Inflammatory macrophage treated with lipopolysaccharide for 4 hours (primary cell): ENCODE measurements at places on chromosomes 11 and 22.

- DNase-seq = peak; percentile 35
These were observed 13.9 kb downstream of the STX3 start for GRCh38 chr11:59769111-59769510.

GRCh38 chr11:18768472-18768901 lies 23.1 kb downstream of the PTPN5 start:
- DNase-seq = peak; percentile 70

GRCh38 chr22:43226377-43227238 lies 39.7 kb upstream of the TTLL12 start:
- DNase-seq = no peak

DNA sequence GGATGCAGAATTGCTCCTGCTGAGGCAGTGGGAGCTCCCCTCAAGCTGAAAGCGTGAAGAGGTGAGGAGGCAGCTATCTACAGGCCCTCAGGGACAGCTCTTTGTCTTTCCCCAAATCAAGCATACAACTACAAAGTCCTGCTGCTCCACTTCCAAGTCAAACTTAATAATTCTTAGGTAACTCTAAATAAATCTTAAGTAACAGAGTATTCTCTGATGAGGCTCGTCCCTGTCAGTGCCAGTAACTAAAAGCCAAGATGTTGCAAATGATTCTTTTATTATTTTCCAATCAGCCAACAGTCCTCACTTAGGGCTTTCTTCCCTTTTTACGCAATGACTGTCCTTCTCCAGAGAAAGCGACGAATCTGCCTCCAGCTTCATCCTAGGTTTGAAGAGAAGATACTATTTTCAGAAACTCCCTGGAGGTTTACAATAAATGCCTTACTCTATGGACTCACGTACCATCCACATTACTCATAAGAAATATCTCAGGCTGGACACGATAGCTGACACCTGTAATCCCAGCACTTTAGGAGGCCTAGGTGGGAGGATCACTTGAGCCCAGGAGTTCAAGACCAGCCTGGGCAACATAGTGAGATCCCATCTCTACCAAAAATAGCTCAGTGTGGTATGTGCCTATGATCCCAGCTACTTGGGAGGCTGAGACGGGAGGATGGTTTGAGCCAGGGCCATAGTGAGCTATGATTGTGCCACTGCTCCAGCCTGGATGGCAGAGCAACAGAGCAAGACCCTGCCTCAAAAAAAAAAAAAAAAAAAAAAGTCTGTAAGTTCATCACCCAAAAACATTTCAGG lies 3.1 kb upstream of the C22orf39 start:
- no peak for DNase-seq

- peak; percentile 73 for DNase-seq
These were observed 55.9 kb downstream of the BMAL1 start for GRCh38 chr11:13333456-13333957.

DNA sequence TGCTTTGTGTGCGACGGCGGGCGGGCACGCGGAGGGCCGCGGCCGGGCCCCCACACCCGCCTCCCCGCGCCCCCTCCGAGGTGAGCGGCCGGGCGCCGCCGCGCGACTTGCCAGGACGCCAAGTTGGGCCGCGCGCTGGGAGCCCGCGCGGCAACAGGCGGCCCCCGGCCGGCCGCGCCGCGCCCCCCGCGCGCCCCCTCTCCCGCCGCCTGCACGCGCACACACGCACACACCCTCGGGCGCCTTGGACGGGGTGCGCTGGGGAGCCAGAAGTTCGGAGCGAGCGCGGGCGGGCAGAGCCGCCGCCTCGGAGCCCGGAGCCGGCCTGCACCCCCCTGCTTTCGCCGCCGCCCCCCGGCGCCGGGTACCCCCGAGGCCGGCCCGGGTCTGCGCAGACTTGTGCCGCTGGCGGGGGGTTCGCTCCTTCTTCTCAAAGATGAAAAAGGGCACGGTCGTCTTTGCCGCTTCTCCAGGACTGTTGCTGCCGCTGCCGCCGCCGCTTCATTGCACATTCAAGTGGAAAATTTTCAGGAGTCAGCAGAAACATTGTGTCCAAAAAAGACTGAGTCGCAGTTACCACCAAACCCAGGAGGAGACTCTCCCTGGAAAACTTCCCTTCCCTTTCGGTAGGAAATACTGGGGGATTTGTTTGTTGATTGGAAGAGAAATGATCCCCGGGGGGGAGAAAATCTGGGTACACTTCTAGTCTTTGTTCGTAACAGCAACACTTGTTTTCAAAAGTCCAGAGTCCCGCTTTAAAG lies 895 bp downstream of the TEAD1 start:
- DNase-seq = no peak

GRCh38 chr11:60265373-60266214 lies 14.9 kb upstream of the MS4A4A start:
- peak; percentile 64 for DNase-seq

DNA sequence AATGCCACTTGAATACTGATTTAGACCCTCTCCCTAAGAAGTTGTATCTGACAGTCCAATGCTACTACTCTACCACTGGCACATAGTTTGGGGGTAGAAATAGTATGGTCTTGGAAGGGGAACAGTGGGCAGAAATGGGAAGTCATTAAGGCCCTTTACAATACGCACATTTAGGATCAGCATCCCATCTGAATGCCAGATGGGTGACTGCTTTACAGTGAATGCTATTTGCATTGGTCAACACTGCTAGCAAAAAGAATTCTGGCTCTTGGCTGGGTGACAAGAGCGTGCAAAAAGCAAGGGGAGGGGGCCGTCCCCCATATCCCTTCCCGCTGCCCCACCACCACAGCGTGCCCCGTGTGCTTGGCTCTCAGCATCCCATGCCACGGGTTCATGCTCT lies 104.7 kb upstream of the BID start:
- DNase-seq = no peak

DNA sequence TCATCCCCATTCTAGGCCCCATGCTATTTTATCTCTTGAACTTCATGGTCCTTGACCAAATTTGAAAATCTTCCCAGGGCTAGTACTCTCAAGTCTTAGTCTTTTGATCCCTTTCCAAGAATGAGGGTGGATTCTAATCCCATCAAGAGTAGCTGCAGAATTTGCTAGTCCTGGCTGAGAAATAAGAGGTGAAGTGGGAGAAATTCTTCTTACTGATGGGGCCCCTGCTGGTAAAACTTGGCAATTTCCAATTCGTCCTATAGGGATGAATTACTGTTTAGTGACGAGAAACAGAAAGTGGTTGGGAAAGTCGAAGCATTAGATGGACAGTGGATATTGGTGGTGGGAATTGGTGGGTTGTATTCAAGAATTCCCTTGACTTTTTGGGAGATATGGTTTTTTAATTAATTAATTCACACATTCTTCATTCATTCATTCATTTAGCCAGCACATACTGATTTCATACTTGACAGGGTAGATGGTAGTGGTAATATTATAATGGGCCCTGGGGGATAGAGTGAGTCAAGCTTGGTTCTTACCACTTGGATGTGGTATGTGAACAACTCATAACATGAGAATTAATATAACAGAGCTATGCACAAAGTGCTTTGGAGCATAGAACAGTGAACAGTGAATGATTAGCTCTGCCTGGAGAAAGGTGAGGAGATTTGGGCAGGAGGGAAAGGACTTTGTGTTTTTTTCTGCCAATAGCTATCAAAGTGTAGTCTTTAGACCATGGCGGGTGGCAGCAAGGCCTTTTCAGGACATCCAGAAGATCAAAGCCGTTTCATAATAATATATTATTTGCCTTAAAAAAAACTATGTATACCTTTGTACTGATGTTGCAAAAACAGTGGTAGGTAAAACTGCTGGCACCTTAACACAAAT lies 103.8 kb downstream of the STIM1 start:
- DNase-seq = peak; percentile 27

- DNase-seq = no peak
These were observed 49.5 kb upstream of the SMIM38 start for GRCh38 chr11:69106031-69106811.

- peak; percentile 64 for DNase-seq
These were observed 8.7 kb upstream of the MS4A4E start for GRCh38 chr11:60251485-60252212.

GRCh38 chr11:87260811-87261210 lies 223.1 kb downstream of the TMEM135 start:
- DNase-seq = no peak

- DNase-seq = peak; percentile 2
These were observed 323.7 kb downstream of the LUZP2 start for GRCh38 chr11:24820541-24820940.

DNA sequence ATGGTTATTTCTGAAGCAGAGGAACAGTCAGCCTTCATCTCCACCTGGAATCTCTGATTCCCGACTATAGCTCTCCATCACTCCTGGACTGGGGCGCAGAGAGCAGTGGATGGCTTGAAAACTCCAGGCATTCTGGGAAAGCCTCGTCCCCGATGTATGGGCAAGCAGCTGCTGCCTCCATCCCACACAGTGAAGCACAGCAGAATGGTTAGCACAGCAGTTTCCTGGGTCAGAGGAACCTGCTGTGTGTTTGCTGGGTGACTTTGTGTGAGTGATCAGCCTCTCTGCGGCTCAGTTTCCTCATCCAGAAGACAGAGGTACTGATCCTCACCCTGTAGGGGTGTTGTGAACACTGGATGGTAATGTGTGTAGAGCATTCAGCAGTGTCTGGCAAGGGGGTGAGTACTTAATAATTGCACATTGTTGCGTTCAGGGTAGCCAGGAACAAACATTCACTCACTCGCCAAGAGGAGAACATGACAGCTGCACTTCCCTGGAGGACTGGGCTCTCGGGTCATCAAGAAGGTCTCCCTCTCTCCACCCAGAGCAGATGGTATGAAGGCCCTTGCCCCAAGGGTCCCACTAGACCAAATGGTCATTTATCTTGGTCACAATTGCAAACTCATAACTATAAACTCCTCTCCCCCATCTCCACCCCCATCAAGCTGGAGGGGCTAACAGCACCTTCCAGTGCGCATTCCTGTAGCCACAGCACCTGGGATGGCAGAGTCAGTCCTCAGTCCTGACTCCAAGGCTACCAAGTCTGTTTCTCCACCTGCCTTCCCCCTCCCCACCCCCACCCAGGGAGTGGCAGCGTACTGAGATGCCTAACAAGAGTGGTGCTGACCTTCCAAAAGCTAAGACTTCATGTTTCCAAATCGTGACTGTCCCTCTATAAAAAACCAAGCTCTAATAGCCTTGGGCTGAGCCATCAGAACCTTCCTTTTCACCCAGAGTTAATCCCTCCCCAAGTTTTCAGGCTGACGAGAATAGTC lies 1.5 kb upstream of the CHST1 start:
- DNase-seq = no peak

DNA sequence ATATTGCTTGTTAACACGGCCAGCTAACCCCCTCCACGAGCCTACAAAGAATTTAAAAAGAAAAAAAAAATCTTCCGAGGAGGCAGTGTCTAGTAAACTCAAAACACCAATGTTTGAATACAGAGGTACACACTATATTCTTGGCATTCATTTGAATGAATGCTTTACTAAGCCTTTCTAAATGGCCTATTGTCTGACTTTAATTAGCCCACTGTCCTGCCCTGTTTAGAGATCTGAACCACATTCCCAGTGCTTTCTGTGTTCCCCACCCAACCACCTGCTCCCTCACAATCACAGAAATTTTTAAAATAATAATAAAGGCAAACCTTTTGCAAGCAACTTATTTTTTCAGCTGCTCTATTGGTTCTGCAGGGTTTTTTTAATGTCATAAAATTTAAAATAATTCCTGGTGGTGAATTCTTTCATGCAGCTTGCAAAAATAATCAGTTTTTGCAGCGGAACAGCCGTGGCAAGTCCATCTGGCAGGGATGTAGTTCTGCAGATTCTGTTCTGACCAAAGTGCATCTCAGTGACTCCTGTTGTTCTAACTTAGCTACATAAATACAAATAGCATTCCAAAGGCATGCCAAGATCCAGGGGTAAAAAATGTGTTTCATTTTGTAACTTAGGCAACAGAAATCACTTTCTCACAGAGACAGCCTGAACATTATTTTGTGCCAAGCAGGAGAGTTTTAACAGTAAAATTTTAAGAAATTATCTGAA lies 23.8 kb downstream of the POU2AF2 start:
- no peak for DNase-seq

- DNase-seq = no peak
These were observed 987.6 kb downstream of the NTM start for GRCh38 chr11:132357811-132358572.

DNA sequence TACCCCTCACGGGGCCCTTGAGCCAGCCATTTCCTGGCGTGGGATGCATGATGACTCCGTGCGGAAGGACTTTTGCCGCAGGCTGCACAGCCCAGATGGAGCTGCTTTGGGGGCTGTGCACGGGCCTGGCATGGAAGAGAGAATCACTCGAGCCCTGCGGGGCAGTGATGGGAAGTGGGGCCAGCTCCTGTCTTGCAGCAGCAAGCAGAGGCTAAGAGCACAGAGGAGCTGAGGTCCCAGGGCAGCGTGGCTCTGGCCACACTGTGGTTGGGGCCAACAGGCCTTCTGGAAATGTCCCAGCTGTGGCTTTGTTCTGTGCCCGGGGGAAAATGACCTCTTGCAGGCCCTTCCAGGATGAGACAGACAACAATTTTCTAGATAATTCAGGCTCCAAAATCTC lies 92.7 kb upstream of the TIMP3 start:
- DNase-seq = peak; percentile 14

- peak; percentile 73 for DNase-seq
These were observed 112.3 kb downstream of the TMPRSS5 start for GRCh38 chr11:113593698-113594308.

- DNase-seq = no peak
These were observed 110.6 kb downstream of the ETS1 start for GRCh38 chr11:128476729-128477128.

GRCh38 chr22:19846620-19847344 lies 7.9 kb downstream of the GNB1L start:
- DNase-seq = no peak

DNA sequence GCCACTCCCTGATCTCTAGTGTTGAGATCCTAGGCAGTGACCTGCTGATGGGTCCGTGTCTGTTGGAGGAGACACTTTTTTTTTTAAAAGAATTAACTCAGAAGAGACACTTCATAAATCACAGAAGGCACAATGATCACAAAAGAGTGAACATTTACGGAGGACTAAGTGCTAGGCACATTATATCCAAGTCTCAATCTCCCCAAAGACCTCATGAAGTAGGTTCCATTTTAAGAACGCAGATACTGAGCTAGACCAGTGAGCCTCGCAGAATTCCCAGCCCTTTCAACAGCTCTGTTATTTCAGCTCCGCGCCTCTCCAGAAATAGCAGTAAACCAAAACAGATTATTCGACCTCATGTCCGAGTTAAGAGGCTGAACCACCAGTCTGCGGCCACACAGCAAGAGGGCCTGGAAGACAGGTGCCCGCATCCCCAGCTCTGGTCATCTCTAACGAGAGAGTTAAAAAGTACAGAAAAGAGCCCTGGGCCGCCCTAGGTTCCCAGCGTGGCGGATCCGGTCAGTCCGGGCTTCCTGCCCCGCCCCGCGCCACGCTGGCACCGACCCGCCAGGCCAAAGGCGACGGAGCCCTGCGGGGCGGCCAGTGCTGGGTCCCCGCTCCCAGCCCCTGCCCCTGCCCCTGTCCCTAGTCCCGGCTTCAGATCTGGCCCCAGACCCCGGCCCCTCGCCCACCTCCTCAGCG lies 612 bp downstream of the XBP1 start:
- DNase-seq = peak; percentile 60

GRCh38 chr11:38278457-38279141 lies 1680.6 kb upstream of the RAG2 start:
- DNase-seq = no peak
